Activated CD4-positive, alpha-beta T cell treated with anti-CD3 and anti-CD28 coated beads, Interleukin-10, Interleukin-2, amounts not matched to agents 100 ng/mL and 50 ng/mL, durations not matched to agents 16 hours and 8 hours (primary cell): ENCODE measurements at places on chromosomes 3 and 15.
A peak's percentile ranks its signal among the peaks of the same experiment; 100 is the strongest.

GRCh38 chr3:150760431-150761200, 2.4 kb downstream of the SIAH2 start:
- peak; percentile 64 for DNase-seq

DNA sequence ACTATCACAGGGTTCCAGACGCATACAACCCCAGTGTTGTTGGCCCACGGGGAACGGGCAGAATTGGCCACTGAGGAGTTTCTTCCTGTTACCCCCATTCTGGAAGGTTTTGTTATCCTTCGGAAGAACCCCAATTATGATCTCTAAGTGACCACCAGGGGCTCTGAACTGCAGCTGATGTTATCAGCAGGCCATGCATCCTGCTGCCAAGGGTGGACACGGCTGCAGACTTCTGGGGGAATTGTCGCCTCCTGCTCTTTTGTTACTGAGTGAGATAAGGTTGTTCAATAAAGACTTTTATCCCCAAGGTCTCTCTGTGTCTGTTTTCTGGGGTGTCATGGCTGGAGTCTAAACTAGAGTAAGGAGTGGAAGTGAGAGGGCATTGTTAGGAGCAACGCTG, 5.7 kb upstream of the EIF4G1 start:
- DNase-seq, result no peak

- peak; percentile 78 for DNase-seq
Measured at GRCh38 chr15:74790080-74790916, 8.4 kb downstream of the CSK start.

DNA sequence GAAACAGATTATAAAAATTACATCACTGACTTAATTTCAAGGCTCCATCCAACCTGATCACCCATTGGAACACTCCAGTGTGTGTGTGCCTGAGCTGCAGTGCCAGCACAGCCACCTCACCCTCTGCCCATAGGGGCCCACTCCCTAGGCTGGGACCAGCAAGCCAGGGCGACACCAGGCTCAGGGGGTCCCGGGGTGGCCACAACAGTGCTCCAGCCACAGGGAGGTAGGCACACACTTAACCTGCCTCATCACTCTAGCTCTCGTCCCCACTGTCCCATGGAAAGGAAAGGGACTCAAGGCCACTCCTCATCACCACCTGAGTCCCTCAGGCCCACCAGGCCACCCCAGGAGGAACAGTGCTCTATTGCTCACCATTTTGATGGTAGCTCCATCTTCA, 24.9 kb downstream of the ZXDC start:
- DNase-seq, result no peak

- DNase-seq, result no peak
Measured at GRCh38 chr3:50457988-50458387, 45.4 kb downstream of the CACNA2D2 start.

GRCh38 chr3:114741066-114741465, 406.0 kb downstream of the ZBTB20 start:
- DNase-seq, result no peak

DNA sequence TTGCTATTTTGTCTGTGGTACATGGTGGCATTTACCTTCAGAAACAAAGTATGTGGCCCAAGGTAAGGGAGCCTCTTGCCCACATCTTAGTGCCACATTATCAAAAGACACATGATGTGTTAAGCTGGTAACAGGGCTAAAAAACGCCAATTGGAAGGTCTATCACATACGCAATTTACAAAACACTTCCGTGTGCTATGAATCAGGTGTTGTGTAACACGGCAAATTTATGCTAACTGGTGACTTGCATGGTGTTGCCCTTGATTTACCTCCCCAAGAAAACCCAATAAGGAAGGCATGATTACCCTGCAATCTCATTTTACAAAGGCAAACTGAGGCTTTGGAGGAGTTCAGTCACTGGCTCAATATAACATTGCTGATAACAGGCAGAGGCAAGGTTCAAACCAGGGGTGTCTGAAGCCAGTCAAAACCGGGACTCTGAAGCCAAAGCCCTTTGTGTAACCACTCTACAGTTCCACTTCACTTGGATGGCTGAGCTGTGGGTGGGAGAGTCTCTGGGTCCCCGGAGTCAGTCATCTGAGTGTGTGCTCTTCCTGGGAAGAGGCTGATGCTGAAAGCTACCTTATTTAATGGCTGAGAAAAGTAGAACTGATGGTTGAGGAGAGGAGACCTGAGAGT, 103.9 kb upstream of the BCL6 start:
- no peak for DNase-seq

DNA sequence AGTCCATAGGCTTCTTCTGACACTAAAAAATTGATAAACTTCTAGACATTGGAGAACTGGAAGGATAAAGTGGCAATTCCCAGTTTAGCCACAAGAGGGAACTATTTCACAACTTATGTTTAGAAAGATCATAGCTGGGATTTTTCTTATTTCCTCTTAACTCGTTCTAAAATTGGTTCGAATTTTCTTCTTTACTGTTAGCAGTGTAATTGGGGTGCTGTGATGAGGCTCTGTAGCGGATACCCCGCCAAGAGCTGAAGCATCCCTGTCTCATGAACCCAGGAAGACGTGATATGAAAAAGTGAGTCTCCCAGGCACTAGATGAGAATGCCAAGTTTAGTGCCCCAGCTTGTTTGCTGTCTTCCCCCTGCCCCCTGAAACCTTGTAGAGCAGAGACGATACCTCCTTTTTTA, 85.1 kb downstream of the PDCD6IP start:
- peak; percentile 55 for DNase-seq

GRCh38 chr3:195005759-195006510, 265.0 kb downstream of the XXYLT1 start:
- no peak for DNase-seq

- no peak for DNase-seq
Measured at GRCh38 chr3:4895838-4896237, 83.4 kb upstream of the BHLHE40 start.

DNA sequence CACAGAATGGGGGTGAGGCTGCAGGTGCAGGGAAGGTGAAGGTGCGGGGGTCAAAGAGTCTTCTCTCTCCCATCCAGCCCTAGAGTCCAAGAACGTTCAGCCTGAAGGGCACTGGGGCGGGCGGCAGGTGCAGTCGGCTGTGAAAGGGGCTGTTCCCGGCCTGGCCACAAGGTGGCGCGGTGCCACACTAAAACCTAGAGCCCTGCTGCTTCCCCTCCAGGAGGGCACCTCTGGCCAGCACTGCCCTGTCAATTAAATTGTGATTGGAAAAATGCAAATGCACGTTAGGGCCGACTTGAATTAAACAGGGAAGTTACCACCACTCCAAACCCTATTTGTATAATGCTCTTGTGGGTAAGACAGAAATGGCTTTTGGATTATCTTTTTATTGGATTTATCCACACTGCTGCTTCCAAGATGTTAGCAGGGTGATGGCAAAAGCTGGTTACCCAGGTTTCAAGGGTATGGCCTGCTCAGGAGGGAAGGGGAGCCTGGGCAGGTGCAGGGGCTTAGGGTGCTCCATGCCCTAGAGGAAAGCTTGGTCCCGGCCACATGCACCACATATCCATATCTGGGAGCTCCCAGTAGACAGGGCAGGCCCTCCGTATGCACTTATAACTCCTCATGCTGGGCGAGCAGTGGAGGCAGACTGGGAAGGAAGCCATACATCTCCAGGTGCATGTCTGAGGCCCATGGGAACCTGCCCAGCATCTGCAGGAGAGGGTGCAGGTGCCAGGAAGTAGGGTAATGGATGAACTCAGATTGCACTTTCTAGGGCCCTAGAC, 119.8 kb downstream of the ADCY5 start:
- DNase-seq, result peak; percentile 76

DNA sequence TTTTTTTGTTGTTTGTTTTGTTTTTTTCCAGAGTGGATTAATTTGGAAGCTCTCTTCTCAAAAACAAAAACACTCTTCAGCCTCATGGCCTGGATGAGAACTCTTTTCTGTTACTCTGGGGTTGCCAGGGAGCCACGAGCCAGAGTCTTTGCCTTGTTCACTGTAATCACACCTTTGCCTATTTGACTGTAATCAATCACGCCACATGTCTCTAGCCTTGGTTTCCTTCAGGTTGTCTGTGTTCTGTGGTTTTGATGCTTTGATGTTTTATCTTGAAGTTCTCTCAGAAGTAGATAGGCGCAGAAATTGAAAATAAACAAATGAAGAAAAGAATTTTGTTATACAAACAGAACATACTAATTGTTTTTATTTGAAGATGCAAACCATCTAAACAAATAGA, 62.3 kb upstream of the IGF1R start:
- no peak for DNase-seq

DNA sequence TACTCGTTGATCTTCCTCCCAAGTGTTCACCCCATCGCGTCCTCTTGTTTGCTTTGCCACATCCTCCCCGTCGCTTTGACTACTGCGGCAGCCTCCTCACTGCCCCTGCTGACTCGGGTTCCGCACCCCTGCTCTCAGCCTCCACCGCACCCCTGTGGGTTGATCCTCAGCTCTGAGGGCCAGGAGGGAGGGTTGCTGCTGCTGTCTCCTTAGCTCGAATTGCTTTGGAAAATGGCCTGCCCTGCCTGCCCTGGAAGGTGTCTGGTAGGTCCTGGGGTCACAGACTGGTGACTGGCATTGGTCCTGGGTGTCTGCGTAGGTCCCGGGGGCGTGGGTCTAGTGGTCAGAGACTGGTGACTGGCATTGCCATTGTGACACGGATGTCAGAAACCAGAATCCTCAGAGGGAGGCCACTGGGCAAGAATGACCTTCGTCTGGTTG, 9.4 kb downstream of the MUC4 start:
- peak; percentile 54 for DNase-seq

- no peak for DNase-seq
Measured at GRCh38 chr3:126745760-126746394, 41.8 kb downstream of the CHCHD6 start.

- no peak for DNase-seq
Measured at GRCh38 chr3:150203273-150203672, 204.8 kb upstream of the TSC22D2 start.

GRCh38 chr3:194082743-194083636, 53.0 kb upstream of the HES1 start:
- DNase-seq, result no peak

GRCh38 chr3:61015408-61015807, 235.8 kb downstream of the FHIT start:
- no peak for DNase-seq

DNA sequence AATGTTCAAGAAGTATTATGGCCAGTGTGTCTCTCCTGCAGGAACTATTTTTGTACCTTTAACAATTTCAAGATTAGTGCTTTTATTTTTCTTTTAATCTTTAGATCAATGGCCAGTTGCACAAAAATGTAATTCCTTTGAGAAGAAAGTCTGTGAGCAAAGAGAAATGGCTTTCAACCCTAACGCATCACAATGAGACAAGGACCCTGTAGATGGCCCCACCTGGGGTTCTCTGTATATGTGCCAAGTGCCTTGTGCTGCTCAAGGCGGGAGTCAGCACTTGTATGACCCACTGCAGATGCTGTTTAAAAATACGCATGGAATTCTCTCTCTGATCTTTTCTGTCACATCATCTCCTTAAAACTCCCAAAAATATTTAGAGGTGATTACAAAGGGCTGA, 453.4 kb downstream of the OCA2 start:
- DNase-seq, result no peak

GRCh38 chr3:13023971-13024764, 49.1 kb downstream of the IQSEC1 start:
- DNase-seq, result no peak

- DNase-seq, result no peak
Measured at GRCh38 chr3:71520161-71521020, 63.1 kb downstream of the FOXP1 start.

DNA sequence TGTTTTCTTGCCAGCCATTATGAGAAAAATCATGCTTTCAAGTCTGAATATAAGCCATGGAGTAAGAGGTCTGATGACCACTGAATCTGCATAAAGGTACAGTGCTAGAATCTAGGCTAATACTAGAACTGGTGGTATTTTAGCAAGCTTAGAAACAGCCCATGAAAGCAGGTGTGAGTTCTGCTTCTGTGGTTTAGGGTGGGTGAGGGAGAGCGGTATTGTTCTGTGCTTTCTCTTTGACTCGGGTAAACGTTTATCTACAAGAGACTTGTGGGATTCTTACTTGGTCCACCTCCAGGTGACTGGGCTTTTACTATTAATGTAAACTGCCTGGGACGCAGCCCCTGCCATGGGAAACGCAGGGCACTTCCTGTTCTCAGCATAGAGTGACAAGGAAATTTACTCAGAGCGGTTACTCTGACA, 55.2 kb downstream of the PGPEP1L start:
- peak; percentile 53 for DNase-seq

GRCh38 chr3:24662449-24663345, 168.0 kb upstream of the THRB start:
- DNase-seq, result no peak

- no peak for DNase-seq
Measured at GRCh38 chr15:27889258-27889657, 209.9 kb downstream of the OCA2 start.

GRCh38 chr3:171049861-171050444, 23.4 kb upstream of the SLC2A2 start:
- peak; percentile 61 for DNase-seq

DNA sequence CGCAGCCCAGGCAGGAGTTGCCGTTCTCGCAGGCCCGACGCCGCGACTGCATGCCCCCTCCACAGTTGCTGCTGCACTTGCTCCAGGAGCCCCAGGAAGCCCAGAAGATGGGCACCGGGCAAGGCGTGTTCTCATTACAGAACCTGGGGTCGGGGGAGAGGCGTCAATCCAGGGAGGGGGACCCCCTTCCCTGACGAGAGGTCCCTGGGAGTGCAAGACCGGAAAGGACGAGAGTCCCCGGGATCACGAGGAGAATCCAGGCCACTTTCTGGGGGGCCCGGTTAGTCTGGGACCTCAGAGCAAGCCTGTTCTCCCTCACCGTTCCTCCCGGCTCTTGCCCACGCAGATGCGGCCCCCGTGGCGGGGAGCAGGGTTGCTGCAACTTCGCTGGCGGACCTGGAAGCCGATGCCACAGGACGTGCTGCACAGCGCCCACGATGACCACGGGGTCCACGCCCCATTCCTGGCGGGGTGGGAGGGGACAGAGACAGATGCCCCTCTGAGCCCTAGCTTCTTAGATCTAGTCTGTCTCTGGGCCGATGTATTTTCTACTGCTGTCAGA, 113.9 kb downstream of the SEMA5B start:
- no peak for DNase-seq

DNA sequence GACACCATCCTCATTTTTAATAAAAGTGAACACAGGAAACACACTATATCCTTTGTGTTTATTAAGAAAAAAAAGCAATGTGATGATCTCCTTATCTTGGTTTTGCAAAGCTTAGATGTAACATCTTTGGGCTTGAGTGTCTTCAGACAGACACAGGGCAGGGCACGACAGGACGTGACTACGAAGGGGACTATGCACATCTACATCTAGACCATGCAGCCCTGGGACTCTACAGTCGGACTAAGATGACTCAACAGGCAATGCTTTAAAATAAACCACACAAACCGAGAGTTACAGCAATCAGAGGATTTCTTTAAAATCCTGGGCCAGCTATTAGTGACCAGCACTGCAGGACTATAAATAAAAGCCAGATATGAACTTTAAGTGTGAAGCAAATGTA, 22.8 kb upstream of the TM2D3 start:
- DNase-seq, result peak; percentile 60

- no peak for DNase-seq
Measured at GRCh38 chr3:197171481-197172067, 126.8 kb downstream of the DLG1 start.

GRCh38 chr3:28863186-28863585, 417.7 kb upstream of the RBMS3 start:
- no peak for DNase-seq
